Stimulated activated CD4-positive, alpha-beta T cell treated with anti-CD3 and anti-CD28 coated beads, Interleukin-15, amount 100 ng/mL, for 24 hours (primary cell): ENCODE measurements at places on chromosomes 7 and 10.

DNA sequence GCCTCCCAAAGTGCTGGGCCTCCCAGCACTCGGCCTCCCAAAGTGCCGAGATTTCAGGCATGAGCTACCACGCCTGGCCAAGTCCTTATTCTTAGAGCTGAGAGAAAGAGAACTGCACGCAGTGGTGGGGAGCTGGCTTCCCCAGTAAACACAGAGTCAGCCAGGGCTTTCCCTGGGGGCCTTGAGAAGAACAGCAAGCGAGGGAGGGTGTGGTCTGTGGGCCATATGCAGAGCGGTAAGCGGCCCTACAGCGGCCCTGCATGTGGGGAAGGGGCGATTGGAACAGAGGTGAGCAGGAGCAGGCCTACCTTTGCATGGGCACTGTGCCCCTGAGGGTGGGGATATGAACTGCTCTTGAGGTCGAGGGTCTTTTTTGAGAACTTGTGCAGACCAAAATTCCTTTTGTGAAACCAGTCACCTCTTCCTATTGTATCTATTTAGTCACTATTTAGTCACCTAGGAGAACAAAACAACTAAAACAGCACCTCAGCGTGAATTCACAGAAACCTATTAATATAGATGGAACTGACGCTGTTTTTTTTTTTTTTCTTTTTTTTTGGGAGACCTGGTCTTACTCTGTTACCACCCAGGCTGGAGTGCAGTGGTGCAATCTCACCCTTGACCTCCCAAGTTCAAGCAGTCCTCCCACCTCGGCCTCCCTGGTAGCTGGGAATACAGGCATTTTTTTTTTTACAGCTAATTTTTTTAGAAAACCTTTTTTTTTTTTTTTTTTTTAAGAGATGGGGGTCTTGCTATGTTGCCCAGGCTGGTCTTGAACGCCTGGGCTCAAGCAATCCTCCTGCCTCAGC, 36.9 kb upstream of the SH2D4B start:
- DNase-seq = peak; percentile 68

DNA sequence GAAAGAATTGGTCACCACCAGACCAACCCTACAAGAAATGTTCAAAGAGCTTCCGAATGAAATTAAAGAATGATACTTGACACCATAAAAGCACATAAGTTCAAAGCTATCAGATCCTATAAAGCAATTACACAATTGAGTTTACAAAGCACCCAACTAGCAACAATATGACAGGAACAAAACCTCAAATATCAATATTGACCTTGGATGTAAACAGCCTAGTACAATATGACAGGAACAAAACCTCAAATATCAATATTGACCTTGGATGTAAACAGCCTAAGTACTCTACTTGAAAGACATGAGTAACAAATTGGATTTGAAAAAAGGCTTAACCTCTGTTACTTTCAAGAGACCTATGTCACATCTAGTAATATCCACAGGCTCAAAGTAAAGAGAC, 1201.4 kb downstream of the XPNPEP1 start:
- DNase-seq = no peak

- DNase-seq = no peak
These were observed 46.4 kb downstream of the TCF7L2 start for GRCh38 chr10:112996462-112996861.

DNA sequence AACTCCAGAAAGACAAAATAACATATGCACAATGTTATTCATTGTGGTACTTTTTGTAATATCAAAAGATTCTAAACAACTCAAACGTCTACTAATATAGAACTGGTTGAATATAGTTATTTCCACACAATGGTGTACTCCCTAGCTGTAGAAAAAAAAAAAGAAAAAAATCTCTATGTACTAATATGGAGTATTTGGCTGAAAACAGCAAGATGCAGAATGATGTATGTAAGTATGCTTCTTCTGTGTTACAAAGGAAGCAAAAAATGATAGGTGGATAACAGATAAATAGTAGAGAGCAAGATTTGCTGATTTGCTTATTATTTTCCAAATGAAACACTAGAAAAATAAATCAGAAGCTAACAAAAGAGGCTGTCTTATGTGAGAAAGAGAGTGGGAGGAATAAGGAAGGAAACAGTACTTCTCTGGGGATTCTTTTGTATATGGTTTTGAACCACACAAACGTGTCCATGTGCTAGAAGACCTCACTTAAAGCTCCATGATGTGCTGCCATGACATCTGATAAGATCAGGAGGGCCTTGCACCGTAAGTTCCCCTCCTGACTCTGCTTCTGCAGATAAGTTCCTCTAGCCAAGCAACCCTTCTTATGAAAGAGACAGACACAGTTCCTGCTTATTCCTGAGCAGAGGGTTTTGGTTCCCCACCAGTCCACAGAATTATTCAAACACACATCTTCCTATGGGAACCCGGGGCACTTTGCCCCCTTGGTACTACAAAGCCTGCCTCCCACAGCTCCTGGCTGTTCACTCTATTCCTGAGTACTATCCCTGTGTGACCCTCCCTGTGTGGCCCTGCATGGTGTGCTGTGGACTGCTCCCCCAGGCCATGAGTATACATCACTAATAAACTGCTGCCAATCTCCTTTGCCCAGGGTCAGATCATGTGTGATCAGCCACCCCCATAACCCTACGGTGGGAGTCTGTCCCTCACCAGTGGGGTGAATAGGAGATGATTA, 159.1 kb downstream of the CCDC71L start:
- peak; percentile 15 for DNase-seq

DNA sequence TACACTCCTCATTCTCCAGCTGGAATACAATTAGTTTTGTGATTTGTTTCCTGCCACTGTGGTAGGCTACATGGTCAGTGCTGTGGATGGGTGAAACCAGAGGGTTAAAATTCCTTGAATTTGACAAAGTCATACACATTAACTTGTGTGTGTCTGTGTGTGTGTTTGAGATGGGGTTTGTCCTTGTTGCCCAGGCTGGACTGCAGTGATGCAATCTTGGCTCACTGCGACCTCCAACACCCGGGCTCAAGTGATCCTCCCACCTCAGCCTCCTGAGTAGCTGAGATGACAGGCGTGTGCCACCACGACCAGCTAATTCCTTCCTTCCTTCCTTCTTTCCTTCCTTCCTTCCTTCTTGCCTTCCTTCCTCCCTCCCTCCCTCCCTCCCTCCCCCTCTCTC, 24.8 kb upstream of the GIMAP8 start:
- DNase-seq = no peak

GRCh38 chr10:58956926-58957325, 219.5 kb upstream of the PHYHIPL start:
- no peak for DNase-seq

DNA sequence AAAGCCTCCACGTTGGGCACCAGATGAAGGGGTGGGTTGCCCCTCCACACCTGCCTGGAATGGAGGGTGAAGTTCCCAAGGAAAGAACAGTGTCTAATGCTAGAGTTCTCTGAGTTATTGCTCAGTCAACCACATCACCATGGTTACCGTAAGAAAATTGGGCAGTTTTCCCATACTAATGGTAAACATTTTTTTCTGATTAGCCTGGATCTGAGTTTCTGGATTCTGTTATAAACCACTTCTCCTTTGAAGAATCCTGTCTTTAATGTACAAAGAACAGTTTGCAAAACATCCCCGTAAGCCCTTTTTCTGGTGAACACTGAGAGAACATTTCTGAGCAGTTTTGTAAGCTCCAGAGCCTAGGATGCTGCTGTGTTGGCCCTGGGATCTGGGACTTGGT, 45.5 kb downstream of the ABCC2 start:
- DNase-seq = no peak

GRCh38 chr7:112252141-112252540, 45.6 kb downstream of the ZNF277 start:
- DNase-seq = no peak

- DNase-seq = no peak
These were observed 46.3 kb downstream of the CUL2 start for GRCh38 chr10:35043796-35044344.

DNA sequence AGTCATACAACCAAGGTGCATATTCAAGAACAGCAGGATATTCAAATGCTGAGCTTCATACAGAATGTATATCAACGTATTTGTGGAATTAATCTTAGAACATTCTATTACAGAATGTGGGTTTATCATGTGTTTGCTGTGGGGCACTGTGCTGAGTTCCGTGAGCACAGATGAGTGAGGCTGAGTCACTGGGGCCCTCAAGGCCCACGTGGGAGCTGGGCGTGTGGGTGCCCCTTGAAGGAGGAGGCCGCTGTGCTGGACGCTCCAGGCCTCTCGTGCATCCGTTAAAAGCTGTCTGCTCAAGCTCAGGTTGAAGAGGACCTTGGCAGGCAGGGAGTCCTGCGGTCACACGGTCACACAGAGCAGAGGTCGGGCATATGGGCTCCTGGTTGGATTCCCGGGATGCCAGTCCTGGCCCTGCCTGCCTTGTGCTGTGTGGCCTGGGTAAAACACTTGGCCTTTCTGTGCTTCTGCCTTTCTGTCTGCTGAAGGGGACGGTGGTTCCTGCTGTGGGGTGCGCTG, 70.1 kb downstream of the GLRX3 start:
- DNase-seq = no peak

- no peak for DNase-seq
These were observed 933.1 kb upstream of the LRRN3 start for GRCh38 chr7:110157631-110158362.

- no peak for DNase-seq
These were observed 38.2 kb downstream of the TNS3 start for GRCh38 chr7:47543714-47544113.

GRCh38 chr10:97406064-97406463, 4.9 kb upstream of the RRP12 start:
- no peak for DNase-seq

- no peak for DNase-seq
These were observed 3.6 kb upstream of the SEMA3C start for GRCh38 chr7:80922253-80923049.

GRCh38 chr10:30228417-30229036, 120.6 kb downstream of the MTPAP start:
- DNase-seq = no peak

GRCh38 chr7:57354195-57354594, 95.8 kb upstream of the ZNF716 start:
- no peak for DNase-seq

GRCh38 chr7:53504914-53505313, 469.5 kb downstream of the POM121L12 start:
- no peak for DNase-seq

- DNase-seq = no peak
These were observed 20.8 kb downstream of the GHRHR start for GRCh38 chr7:30984359-30985107.

DNA sequence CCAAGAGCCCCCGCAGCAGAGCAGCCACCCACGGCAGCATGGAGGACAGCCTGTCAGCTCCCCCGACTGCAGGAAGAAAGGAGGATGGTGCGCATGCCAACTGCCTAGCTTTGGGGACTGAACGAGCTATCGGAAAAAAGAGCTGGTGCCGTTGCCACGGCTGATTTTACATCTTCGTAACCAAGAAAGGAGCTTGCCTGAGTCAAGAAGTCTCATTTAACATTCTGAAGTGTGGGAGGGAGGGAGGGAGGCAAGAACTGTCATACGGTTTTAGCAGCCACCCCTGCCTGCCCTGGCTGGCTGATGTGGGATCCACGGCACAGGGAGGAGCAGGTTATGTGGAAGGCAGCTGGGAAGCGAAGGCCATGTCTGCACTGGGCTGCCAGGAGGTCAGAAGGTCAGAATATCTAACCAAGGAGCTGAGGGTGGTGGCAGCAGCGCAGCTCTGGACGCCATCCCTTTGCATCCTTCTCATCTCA, 74.7 kb upstream of the CAMK2B start:
- no peak for DNase-seq

GRCh38 chr10:31742255-31742654, 186.4 kb downstream of the ARHGAP12 start:
- DNase-seq = no peak

DNA sequence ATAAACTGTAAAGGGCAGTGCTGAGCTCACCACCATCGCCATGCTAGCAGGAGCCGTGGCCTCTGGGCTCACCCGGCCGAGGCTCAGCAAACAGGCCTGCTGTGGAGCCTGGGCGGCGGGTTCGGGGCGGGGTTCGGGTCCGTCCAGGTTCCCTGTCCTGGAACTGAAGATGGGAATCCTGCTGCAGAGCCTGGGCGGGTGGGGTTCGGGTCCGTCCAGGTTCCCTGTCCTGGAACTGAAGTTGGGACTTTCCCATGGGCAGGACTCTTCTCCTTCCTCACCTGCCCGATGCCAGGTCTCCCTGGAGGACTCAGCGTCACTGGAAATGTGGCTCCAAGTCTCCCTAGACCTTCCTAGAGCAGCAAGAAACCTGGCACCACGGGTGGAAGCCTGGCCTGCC, 36.6 kb downstream of the EN2 start:
- DNase-seq = no peak

DNA sequence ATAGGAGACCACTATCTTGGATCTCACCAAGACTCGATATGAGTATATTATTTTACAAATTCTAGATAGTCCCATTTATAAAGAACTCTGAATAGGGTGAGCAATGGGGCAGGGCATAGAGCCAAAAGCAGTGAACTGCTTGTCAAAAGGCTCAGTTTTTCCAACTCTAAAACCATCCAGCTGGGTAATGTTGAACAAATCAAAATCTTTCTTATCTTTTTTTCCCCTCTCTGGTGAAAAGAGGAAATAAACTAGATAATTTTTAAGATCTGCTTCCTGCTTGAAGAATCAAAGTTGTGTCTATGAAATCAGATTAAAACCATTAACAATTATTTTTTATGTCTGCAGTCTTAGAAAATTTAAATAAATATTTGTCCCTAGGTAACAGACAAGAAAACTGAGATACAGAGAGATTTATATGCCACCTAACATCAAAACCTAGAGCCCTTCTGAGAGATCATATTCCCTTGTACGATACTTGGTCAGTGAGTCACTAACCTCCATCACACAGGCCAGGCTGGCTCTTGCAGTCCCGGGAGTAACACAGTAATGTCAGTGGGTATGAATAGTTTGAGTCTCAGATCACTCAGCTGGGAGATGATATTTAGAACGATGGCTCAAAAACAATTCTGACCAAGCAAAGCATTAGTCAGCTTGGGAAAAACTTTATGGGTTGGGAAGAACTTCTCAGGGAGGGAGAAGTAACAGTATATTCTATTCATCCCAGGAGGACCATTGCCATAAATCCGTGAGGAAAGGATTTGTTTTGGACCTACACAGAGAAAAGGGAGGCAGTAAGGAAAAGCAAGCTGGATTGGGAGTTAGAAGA, 178.8 kb downstream of the REEP3 start:
- peak; percentile 46 for DNase-seq

- peak; percentile 45 for DNase-seq
These were observed 75.6 kb upstream of the LYZL2 start for GRCh38 chr10:30705101-30705624.

DNA sequence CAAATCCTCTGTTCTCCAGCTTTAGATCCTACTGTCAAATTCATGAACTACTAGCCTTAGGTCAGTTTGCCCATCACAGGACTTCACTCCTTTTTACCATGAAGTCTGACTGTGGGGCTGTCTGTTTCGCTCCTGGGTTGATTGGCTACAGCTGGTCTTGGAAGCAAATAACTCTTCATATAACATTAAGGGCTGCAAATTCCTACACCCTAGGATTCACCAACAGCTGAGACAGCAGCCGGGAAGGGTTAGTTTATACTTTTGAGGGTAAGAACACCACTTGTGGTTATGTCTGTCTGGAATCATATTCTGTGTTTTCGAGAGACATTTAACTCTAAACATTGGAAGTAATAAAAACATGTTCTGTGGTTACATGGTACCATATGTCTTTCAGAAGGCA, 55.9 kb upstream of the KIAA1217 start:
- DNase-seq = no peak

GRCh38 chr10:100661520-100661919, 83.9 kb upstream of the PAX2 start:
- no peak for DNase-seq
